AG08395 (cell line): ENCODE measurements at places on chromosomes 2 and 18.

- DNase-seq, result no peak
Observed at GRCh38 chr18:79531386-79531785, 135.7 kb downstream of the NFATC1 start.

- no peak for DNase-seq
Observed at GRCh38 chr2:28527196-28527595, 31.3 kb downstream of the PLB1 start.

- peak; percentile 86 for DNase-seq
Observed at GRCh38 chr2:1744446-1745170, at the start of gene PXDN. Gene PXDN, minus strand, starts transcription at chr2:1744515. Its CDS starts 60 bp downstream, at chr2:1744455.

GRCh38 chr18:11021477-11021876 lies 127.9 kb downstream of the PIEZO2 start:
- DNase-seq, result no peak

- no peak for DNase-seq
Observed at GRCh38 chr2:68726608-68727367, 7.8 kb upstream of the ARHGAP25 start.

DNA sequence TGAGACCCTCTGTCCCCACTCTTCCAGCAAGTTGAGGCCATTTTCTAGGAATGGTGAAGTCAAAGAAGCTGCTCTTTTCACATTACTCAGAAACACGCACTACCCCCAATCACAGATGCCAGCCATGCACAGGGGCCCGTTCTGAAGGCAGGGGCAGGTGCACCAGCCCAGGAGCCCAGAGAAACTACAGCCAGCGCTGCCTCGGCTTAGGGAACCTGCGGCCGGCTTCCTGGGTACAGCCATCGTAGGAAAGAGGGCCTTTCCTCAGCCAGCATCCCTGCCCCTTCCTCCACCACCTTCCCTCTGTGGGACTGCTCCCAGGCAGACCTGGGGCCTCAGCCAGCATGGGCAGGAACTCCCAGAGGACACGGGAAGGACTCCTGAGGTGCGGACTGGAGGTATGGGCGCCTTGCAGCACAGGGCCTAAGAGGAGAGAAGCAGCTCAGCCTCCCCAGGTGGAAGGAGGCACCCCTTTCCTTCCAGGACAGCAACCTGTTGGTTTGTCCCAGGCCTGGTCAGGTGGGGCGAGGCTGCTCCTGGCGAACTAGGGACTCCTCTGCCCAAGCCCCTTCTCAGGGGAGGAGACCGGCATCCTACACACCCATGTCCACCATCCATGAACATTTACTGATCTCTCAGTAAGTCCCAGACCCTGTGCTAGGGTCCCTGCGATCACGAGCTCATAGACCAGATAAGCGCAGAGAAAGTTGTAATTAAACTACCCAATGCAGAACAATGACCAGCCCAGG lies 99.0 kb upstream of the ID2 start:
- DNase-seq, result no peak

GRCh38 chr2:237254369-237254861 lies 159.5 kb downstream of the COL6A3 start:
- DNase-seq, result peak; percentile 51

GRCh38 chr2:174670446-174670845 lies 72.8 kb upstream of the WIPF1 start:
- DNase-seq, result no peak

DNA sequence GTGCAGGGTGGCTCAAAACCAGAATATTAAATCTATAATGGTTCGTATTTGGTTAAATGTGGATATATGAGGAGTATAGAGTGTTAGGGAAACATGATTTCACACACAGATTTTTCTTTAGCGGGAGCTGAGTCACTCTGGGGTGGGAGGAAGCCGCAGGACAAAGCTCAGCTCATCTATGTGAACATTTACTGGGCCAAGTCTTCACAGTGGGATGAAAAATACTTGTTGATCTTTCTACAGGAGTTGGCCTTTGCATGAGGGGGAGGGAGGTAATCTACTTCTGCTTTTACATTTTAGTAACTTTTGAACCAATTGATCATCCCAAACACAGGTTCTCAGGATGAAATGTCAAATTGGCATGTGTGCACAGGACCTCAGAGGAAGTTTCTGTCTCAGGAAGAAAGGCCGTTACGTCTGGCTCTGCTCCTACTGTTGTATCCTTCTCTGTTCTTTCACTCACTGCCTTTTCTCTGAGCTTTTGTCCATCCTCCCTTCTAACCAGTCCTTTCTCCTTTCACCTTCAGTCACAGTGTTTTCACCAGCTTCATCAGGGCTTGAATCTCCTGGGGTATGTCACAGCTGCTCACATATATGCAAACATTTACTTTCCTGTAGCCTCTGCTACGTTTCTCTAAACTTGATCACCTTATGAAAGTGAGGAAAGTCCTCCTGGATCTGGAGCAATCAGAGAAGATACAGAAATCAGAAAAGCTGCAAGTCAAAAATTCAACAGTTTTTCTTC lies 943.3 kb upstream of the FANCL start:
- no peak for DNase-seq

DNA sequence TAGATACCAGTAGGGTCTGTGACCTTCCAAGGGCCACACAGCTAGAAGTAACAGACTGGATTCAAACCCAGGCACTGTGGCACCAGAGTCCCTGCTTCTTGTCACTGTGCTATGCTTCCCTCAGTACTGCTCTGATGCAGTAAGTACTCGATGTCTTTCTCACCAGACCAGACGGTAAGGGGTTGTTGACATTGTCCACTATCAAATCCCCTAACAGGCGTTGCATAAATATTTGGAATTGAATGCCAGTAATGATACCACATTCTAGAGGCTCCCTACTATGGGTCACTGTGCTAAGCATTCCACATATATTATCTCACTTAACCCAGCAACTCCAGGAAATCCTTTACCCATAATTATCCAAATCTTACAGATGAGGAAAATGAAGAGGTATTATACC lies 223.1 kb downstream of the C1D start:
- DNase-seq, result no peak

GRCh38 chr2:223046470-223047040 lies 5.4 kb upstream of the KCNE4 start:
- no peak for DNase-seq
